ENCODE measurements at places on chromosomes 6 and 20.

DNA sequence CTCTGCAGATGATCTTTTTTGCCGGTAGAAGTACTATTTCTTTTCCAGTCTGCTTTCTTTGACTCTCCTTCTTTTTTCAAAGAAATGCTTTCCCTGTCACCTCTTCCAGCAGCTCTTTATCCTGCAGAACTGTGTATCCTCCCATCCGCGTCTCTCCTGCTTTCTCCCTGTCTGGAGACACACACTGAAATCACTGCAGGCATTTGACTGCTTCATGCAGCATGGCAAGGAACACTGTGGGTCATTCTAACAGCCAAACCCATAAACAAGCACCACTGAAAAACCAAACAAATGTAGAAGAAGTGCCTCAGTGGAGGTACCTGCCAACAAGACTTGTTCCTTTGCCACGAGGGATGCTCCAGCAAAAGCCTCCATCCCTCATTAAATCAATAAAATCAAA lies 403.7 kb upstream of the CITED2 start:
- no peak for DNase-seq

DNA sequence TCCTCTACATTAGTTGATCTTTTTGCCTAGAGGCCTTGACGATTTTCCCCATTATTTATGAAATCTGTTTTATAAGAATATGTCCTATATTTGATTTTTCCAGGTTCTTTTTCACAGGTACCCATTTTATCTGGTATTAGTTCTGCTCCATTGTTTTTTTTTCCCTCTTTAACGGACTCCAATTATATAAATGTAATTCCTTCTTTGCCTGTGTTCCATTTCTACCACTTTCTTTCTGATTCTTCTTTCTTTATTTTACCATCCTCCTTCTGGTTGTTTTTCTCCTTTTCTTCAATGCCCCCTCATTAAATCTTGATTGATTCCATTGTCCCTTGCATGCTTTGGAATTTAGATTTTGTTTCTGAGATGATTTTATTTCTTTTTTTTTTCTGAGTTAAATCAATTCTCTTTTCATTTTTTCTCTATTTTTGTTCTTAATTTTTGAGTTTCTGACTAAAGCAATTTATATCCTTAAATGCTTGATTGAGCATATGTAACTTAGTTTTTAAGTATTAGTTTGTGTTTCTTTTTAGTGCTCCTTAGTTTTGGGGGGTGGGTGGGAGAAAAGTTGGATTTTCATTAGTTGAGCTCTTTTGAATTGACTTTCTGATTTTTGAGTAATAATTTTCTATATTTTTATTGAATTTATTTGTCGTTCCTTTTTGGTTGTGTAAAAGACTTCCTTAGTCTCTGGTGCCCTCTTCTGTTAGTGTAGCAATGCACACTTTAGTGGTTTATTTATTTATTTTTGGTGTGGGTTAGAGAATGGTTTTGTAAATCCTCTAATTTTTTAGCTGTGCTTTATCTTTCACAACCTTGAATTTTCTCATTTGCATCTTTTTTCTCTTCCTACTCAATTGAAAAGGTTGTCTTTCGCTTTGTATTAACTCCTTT lies 140.8 kb downstream of the FARS2 start:
- DNase-seq = no peak

DNA sequence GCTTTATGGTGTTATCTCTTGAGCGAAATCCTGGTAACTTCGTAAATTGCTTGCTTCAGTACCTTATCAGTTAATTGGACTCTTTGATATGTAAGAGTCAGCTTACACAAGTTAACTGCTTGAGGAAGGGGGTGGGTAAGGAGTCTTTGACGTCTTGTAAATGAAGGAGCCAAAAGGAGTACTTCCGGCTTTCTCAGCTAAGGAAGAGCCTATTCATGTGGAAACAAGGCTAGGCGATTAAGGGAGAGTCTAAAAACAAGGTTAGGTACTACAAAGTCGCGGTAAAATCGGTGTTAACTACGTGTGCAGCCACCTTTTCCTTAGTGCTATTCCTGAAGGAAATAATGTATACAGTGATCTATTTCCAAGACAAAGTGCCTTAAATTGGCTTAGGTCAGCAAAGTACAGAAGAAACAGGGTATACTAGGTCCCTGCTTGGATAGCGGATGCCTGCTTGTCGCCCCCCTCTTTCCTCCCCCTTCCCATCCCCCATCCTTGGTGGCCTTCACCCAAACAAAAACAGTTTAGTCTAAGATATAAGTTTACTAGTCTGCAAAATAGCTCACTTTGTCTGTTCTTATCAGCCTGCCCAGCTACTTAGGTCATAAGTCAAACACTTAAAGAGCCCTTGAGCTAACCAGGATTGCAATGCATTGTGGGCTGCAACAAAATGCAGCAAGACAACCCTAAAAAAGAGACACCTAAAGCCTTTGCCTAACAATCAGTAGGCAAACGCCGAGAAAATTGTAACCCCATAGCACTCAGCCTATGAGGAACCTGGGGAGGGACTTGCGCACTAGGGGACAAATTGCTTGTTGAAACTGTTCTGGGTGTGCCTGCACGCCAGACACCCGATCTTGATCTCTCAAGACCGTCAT lies 147.3 kb downstream of the TRIM27 start:
- DNase-seq = no peak

DNA sequence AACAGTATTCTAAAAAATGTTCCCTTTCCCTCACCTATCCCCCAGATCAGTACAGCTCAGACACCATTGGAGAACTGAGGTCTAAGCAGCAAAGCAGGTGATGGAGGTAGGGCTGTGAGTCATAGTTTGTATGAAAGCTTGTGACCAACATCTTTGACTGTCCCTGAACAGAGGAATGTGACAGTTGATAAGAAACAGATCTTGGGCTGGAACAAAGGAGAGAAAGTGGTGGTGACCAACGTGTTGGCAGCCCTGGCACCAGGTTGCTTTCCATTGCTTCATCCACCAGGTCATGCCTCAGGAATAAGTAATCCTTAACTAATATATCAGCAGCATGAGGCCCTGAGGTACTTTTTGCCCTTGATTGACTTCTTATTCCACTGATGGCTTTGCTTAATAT lies 19.9 kb upstream of the CRIP3 start:
- DNase-seq = no peak

DNA sequence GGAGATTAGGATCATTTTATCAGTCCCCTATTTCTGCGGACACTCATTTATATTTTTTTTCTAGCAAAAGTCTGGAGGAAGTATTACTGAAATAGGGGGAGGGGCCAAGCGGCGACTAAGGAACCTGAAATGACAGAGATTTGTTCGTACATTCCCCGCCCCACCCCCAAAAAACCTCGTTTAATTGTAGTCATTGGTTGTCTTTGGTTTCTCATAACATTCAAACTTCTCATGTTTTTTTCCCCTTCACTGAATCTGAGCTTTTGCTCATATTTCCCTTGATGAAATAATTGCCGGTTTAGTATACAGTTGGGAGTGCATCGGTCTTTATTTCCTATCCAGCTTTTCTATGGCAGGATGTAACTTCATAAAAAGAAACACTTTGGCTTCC lies 768 bp upstream of the FYN start:
- DNase-seq = peak; percentile 50

GRCh38 chr6:6723921-6724538 lies 135.5 kb downstream of the LY86 start:
- no peak for DNase-seq

- no peak for DNase-seq
These were observed 105.0 kb downstream of the SPTLC3 start for GRCh38 chr20:13113731-13114130.

- DNase-seq = no peak
These were observed 12.1 kb downstream of the TFAP2A start for GRCh38 chr6:10402648-10403311.

- DNase-seq = no peak
These were observed 55.5 kb upstream of the THEMIS start for GRCh38 chr6:127956260-127956888.

GRCh38 chr6:116924245-116924644 lies 47.2 kb downstream of the RFX6 start:
- no peak for DNase-seq

DNA sequence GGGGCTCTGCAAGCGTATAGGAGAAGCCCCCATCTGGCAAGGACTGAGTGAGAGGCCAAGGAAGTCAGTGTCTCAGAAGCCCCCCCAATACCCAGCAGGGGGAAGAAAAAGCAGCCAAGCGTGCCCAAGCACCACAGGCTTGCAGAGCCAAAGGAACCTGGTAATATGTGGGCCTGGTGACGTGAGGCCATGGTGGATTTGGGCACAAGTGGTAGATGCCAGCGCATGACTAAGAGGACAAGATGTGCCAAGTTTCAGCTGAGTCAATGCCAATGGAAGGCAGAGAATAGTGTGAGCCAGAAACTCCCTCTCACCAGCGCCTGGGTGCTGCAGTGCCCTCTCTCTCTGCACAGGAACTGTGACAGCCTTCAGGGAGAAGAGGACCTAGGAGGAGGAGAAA lies 110.0 kb downstream of the QRSL1 start:
- no peak for DNase-seq

GRCh38 chr6:149318581-149319286 lies 1.2 kb downstream of the TAB2 start:
- peak; percentile 26 for DNase-seq

DNA sequence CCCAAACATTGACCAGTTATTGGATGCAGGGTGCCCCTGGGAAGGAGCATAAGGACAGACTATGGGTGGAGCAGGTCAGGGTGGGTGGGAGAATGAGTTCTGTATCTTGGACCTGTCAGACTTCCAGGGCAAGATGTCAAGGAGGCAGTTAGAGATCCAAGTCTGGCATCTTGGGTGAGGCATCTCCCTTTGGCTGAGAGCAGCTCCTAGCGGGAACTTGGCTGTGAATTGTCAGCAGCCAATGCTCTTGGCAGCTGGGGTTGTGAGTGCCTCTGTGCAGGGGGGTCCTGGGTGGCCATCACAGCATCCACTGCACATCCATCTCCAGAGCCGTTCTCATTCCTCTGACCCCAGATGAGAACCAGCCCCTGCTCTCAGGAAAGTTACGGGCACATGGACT lies 117.0 kb upstream of the MYL9 start:
- DNase-seq = no peak

- no peak for DNase-seq
These were observed 191.2 kb upstream of the TCF21 start for GRCh38 chr6:133697666-133698065.

DNA sequence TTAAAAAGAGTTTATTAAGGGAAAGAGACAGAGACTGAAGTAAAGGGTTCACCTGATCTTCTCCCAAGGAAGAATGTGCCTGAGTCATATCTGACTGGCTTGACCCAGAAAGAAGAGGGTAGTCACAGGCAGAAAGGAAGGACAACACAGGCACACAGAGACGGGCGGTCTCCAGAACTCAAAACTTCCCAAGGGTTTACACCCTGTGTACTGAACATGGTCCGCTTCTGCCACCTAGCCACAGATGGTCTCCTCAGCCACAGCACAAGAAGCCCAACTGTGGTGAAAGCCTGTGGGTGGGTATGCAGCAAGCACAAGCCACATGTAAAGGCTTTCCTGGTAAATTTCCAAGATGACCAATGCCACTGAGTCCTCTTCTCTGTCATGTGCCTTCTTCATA lies 17.2 kb downstream of the UNC5CL start:
- no peak for DNase-seq

DNA sequence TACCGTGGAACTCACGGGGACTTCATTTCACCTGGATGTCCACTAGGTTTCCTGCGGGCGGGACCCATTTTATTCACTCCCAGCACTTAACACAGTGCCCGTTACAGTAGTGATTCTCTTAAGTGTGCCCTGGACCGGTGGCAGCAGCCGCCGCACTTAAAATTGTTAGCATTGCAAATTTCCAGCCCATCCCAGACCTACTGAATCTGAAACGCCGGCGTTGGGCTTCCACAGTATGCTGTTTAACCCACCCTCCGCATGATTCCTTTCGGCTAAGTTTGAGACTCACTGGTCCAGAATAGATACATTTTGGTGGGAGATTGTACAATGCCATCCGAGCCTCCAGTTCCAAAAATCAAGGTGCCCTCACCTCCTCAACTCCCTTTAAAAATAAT lies 967 bp downstream of the SMPDL3A start:
- no peak for DNase-seq

- no peak for DNase-seq
These were observed 23.4 kb downstream of the THBS2 start for GRCh38 chr6:169230322-169230665.

GRCh38 chr20:25532971-25533391 lies 52.4 kb downstream of the NINL start:
- no peak for DNase-seq

DNA sequence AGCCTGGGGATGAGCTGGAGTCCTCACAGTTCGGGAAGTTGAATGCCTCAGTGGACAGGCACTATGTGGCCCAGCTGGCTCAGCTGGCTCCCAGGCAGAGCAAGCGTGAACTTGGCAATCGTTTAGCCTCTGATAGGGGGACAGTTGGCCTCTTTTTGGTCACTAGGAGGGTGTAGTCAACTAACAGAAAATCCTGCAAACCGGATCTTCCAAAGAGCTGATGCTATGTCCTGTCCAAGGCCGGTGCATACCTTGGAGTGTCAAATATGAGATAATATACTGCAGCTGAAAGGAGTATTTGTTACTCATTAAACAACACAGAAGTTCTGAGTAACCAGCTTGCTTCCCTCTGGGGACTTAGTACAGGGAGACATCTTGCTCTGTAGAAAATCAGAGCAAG lies 126.2 kb upstream of the EXOC2 start:
- no peak for DNase-seq

- DNase-seq = peak; percentile 4
These were observed 810 bp downstream of the MRPL18 start for GRCh38 chr6:159790956-159791598.

- DNase-seq = no peak
These were observed 52.3 kb downstream of the EZR start for GRCh38 chr6:158766621-158767455.

DNA sequence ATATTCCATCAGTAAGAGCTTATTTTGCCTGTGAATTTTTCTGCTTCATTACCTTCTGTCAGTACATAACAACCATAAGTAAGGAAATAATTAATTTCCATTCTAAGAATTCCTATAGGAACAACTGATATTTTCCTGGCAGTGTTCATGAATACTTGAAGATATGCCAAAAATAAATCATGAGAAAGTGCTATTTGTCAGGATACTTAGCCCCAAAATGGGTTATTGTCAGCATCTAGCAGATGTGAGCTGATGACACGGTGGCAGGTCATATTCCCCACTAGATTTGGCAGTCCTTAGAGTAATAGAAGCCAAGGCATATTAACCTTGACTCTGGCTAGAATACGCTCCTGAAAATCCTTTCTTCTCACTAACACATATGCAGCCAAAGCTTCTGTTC lies 43.2 kb upstream of the CRISP1 start:
- peak; percentile 38 for DNase-seq

DNA sequence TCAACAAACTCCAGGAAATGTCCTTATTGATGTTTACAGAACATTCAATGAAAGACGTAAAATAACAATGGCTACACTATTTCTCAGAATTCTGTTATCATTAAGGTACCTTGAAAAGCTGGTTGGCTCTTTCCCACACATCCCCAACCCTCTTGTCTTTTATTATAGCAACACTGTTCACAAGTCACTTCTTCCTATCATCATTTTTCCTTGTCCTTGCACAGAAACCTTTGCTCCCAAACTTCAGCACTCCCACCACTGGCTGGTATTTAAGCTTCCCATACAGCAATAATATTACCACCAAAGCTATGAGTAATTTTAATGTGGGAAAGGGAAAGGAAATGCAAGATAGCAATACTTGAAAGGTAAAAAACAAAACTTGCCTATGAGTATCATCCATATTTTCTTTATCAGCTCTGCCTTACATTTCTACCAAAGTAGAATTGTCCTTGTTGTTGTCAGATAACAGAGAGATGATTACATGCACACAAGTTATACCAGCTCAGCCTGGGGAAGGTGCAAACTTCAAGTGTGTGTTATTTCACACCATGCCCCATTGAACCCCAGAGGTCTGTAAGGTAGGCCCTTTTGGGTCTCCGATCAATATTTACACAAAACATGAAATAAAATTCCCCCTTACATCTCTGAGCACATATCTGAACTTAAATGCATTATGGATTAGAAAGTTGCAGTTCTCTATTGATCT lies 32.2 kb downstream of the ARHGAP18 start:
- no peak for DNase-seq

All from muscle of arm (tissue), 14 donors.